Activated CD4-positive, alpha-beta T cell treated with anti-CD3 and anti-CD28 coated beads, Interleukin-2, Interleukin-6, amounts not matched to agents 100 ng/mL and 50 ng/mL, durations not matched to agents 16 hours and 8 hours (primary cell): ENCODE measurements at places on chromosomes 4 and X.

- DNase-seq, result no peak
Measured at GRCh38 chr4:172157946-172158345, 344.7 kb downstream of the GALNTL6 start.

GRCh38 chr4:101792056-101792590 is 1.6 kb downstream of the BANK1 start:
- DNase-seq, result no peak

DNA sequence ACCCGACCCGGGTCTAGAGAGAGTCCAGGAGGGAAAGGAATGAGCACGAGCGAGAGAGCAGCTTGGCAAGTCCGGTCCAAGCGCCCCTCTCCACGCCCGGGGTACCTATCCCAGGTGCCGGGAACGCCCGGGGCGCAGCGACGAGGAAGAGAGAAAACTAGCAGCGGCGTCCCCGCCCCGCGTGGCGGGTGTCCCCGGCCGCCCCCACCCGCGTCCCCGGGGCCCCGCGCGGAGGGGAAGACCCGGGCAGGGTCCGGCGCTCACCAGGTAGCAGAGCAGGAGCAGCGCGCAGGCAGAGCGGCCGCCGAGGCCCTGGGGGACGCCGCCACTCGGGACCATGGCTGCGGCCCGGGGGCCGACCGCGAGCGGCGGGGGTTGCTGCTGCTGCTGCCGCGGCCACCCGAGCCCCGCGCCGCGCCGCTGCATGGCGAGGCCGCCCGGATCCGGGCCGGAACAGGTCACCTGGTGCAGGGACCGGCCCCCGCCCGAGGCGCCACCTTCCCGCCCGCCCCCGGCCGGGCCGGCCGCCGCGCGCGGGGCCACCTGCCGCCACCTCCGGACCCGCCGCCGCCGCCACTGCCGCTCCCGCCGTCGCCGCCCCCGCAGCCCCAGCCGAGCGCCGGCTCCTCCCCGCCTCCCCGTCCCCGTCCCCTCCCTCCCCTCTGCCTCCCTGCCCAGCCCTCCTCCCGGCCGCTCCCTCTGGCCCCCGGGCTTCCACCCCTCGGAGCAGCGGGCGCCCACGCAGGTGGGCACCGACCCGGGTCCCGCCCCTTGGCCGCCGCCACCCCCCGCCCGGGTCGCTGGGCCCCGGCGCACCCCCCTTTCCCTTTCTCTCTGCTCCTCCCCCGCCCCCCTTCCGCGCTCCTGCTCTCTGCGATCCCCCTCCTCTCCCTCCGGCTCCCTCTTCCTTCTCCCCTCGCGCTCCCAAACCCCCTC is at the start of gene SEL1L3:
Gene SEL1L3, minus strand, starts transcription at position 578 of the 936 bp plus-strand sequence. Its CDS starts 152 bp downstream, at position 426.
- DNase-seq, result peak; percentile 58

DNA sequence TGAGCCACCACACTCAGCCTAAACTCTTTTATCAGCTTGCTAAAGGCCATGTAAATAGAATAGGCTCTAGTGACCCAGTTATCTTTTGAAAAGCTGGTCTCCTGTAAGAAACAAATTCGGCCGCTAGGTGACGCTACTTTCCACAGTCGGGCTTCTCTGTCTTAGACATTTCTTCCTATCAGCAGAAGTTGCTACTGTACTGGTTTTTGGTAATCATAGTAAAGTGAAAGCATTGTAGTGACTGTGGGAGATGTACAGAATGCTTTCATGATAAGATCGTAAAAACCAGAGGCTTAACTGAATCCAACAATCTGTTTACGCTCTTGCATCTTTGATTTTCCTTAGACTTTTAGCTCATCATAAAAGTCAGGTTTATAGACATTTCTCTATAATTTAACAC is 82.6 kb downstream of the GK start:
- peak; percentile 86 for DNase-seq

DNA sequence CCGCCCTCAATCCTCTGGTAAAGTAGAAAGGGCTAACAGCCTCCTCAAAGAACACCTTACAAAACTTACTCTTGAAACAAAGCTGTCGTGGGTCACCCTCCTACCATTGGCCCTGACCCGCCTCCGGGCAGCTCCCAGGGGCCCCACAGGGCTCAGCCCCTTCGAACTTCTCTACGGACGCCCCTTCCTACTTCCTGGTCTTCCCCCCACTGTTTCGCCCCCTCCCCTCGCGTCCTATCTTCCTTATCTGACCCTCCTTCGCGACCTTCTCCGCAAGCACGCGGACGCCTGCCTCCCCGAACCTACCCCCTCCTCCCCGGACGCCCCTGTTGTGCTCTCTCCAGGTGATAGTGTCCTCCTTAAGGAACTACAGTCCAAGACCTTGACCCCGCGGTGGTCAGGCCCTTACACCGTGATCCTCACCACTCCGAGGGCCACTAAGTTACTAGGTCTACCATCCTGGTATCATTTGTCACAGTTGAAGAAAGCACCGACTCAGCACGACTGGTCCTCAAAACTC is 963.1 kb downstream of the RPA4 start:
- DNase-seq, result no peak

GRCh38 chr4:158850800-158851644 is 82.2 kb downstream of the FNIP2 start:
- peak; percentile 34 for DNase-seq

DNA sequence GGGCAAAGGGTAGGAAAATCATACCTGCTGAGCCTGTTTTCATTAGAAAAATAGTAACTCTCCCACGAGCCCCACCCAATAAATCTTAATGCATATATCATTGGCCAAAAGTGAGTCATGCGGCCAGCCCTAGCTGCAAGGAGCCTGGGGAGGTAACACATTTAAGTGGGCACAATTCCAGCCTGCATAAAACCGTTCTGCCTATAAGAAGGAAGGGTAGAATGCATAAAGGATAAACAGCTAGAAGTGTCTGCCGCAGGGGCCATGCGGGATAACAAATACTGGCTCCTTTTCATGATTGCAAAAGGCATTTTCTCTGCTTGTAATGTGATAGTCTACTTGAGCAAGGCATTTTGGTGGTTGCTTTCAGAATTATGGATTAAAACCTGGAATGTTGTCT is 37.1 kb downstream of the EFHC2 start:
- no peak for DNase-seq

GRCh38 chrX:9476810-9477575 is 12.1 kb downstream of the TBL1X start:
- DNase-seq, result no peak

- DNase-seq, result no peak
Measured at GRCh38 chrX:49762175-49762720, 66.5 kb upstream of the PAGE1 start.

GRCh38 chrX:3717742-3718420 is 4.4 kb upstream of the PRKX start:
- DNase-seq, result no peak

DNA sequence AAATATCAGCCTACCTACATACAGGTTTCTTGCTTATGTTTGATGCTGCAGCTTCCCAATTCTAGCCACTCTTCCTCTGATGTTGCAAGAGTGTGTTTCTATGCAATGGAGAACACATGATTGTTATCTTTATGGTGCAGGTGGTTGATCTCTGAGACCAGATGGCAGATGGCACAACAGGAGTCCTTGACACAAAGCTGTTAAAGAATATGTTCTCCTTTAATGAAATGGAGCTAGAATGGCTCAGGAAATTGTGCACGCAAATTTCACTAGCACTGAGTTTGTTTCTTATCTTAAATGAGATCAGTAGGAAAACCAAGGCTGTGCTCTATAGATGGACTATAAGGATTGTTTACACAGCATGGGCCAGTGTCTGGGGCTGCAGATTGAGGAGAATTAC is 29.9 kb upstream of the TTC29 start:
- DNase-seq, result no peak

- DNase-seq, result no peak
Measured at GRCh38 chr4:16544251-16544721, 318.0 kb upstream of the TAPT1 start.

DNA sequence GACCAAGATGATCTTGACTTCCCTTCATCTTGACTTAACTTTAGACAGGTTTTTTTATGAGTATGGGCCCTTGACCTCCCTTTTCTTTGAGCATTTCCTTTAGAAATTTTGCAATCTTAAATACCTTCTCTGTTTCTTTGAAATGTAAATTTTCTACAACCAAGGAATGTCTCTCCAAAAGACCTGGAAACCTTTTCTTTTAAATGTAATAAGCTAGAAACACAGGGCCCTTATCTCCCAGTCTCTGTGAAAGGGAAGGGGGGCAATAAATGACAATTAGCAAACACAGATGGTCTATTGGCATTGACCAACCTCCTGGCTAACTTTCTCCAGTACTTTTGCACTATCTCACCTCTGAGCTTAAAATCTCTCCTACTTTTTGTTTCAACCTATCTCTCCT is 144.3 kb upstream of the GK2 start:
- no peak for DNase-seq

- DNase-seq, result no peak
Measured at GRCh38 chr4:182483685-182484084, 240.5 kb downstream of the TENM3 start.

- DNase-seq, result no peak
Measured at GRCh38 chr4:141580523-141580922, 55.9 kb upstream of the IL15 start.

DNA sequence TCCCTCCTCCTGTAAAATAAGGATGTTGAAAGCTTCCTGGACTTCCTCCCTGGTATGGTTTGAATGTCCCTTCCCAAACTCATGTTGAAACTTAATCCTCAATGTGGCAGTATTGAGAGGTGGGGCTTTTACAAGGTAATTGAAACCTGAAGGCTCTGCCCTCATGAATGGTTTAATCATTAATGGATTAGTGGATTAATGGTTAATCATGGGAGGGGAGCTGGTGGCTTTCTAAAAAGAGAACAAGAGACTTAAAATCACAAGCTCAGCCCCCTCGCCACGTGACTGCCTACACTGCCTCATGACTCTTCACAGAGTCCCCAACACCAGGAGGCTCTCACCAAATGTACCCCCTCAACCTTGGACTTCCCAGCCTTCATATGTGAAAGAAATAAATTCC is 124.6 kb upstream of the ANXA3 start:
- no peak for DNase-seq

- no peak for DNase-seq
Measured at GRCh38 chrX:153827903-153828302, 2.4 kb downstream of the PDZD4 start.

DNA sequence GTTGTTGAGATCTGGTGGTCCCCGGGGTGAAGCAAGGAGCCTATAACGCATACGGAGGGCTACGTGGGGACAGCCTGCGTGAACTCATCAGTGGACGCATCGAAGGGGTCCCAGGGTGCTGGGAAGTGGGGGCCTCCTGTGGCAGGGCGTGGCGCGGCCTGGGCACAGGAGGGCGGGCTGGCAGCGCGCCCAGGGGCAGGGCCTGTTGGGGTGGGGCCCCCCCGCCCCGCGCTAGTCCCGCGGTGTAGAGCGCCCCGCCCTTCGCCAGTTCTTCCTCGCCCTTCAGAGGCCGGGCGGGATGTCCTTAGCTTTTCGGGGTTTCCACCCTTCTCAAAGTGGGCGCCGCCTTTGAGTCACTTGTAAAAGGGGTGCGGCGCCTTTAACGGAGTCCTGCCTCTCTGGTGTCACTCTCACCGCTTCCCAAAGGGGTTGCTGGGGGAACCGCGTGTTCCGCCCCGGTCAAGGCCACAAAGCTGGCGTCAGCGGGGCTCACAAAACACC is 632 bp downstream of the PLP2 start:
- peak; percentile 79 for DNase-seq

DNA sequence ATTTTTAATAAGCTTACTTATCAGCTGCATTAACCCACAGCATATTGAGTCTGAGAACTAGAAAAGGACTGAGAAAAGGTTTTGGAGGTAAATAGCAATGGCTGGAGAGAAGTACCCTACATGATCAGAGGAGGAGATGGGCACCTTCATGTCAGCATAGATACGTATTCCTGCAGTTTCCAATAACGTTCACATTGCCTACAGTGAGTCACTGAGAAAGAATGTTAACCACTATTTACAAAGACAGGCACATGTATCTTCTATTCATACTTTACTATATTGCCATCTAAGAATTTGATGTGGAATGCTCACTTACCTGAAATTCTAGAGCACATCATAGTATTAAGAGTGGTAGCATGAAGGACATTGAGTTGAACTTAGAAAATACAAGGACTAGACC is 92.5 kb downstream of the TLL1 start:
- no peak for DNase-seq

- DNase-seq, result peak; percentile 0
Measured at GRCh38 chr4:89837993-89838390, 1.0 kb upstream of the SNCA start.

DNA sequence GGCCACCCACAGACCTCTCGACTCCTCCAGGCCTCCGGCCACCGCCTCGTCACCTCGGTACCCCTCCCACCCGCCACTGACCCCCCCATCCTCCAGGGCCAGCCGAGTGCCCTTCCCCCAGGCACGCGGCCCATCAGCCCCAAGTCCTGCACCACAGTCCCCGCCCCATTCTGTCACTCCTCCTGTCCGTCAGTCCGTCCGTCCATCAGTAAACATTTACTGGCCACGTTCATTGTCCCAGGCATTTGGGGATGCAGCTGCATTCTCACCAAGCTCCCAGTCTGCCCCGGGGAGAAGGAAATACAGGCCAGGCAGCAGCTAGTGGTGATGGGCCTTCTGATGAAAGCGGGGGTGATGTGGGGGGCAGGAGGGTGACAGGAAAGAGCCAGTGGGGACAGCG is 35.3 kb upstream of the FGFR3 start:
- DNase-seq, result no peak
